Hematopoietic multipotent progenitor cell treated with erythropoietin and hydrocortisone succinate and interleukin-3 and kit ligand, for 8 days (in vitro differentiated cells): ENCODE measurements at places on chromosomes 13 and 19.

- DNase-seq, result no peak
Measured at GRCh38 chr19:7914598-7915045, at the start of gene TGFBR3L. Gene TGFBR3L, plus strand, starts transcription at chr19:7914830.

DNA sequence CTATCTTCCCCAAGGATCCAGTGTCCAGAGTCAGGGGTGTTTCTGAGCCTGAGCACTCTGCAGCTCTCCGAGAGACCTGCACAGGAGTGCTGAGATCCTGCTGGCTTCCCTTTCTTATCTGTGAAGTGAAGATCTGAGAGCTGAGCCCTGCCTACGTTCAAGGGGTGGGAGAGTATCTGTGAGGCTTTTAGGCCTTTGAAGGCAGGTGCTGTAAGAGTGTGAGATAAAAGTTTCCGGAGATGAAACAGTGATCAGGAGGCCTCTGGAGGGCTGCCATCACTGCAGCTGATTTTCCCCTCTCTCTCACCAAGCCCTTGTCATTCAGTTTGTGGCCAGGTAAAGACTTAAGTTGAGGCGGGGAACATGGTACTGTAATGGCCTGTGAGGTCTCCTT is 83.1 kb downstream of the AKAP11 start:
- DNase-seq, result no peak

GRCh38 chr19:6697291-6697690 is 23.2 kb downstream of the C3 start:
- no peak for DNase-seq

GRCh38 chr19:47111006-47111621 is 2.5 kb downstream of the ZC3H4 start:
- peak; percentile 69 for DNase-seq

- no peak for DNase-seq
Measured at GRCh38 chr13:26965952-26966700, 205.5 kb downstream of the USP12 start.

DNA sequence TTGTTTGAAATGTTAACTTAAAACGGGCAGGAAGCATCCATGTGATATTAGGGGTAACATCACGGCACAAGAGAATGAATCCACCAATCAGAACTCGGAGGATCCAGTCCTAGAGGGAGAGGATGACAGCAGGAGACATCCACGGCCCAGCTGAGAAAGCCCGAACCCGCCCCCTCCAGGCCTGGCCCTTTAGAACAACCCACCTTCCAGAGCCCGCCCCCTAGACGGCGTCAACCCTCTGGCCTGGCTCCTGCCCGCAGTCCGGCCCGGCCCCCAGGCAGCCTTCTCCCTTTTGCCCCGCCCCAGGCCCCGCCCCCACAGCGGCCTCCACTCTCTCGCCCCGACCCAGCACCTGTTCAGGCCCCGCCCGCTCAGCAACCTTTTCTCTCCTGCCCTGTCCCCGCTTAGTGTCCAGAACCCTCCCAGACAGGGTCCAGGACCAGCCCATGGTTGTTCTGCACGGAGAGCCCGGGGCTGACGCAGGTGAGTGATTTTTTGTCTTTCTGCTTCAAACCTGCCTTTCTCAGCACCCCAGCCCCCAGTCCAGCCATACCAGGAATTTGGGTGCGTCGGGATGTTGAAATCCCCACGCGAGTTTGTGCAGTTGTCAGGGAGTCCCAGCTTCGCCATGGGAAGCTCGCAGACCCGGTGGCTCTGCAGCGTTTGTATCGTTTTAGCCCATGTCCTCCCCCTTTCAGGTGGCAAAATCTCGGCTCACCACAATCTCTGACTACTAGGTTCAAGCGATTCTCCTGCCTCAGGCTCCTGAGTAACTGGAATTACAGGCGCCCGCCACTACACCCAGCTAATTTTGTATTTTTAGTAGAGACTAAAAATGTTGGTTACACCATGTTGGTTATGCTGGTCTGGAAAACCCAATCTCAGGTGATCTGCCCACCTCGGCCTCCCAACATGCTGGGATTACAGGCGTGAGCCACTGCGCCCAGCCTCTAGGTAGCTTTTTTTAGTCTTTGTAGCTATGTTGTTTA is 16.1 kb downstream of the ZNF816 start:
- no peak for DNase-seq

DNA sequence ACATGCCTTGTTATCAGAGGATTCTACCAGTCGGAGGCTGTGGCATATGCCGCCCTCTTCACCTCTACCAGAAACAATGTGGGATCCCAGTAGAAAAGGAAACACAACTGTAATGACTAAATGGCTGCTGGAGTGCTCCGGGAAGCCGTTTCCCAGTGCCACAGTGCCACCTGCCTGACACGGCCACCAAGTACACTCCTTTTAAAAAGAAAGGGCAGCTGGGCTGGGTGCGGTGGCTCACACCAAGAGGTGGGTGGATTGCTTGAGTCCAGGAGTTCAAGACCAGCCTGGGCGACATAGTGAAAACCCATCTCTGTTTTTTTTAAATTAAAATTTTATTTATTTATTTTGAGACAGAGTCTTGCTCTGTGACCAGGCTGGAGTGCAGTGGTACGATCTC is 67.3 kb downstream of the TRPM4 start:
- peak; percentile 50 for DNase-seq

DNA sequence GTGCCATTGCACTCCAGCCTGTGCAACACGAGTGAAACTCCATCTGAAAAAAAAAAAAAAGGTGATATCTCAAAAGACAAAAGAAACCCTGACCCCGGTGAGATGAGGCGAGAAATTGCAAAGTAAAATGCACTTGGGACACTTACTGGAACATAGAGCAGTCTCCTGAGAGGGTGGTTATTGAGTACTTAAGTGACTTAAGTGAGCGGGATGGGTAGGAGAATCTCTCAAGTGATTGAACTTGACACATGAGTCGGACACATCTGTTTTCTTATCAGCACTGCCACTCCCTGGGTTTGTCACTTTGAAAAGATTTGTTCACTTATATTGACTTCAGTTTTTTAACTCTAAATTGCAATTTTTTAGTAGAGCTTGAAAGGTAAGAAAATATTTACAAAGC is 2.8 kb downstream of the ZNF429 start:
- peak; percentile 24 for DNase-seq

GRCh38 chr19:50556282-50557008 is 11.8 kb downstream of the LRRC4B start:
- DNase-seq, result peak; percentile 58

GRCh38 chr19:46760363-46760762 is 14.1 kb upstream of the STRN4 start:
- no peak for DNase-seq

GRCh38 chr19:45653634-45654033 is 14.4 kb upstream of the GIPR start:
- DNase-seq, result no peak
